ENCODE measurements at places on chromosomes 4 and X.

- DNase-seq, result no peak
Observed at GRCh38 chr4:60724623-60725022, 475.5 kb upstream of the ADGRL3 start.

- DNase-seq, result no peak
Observed at GRCh38 chr4:145293658-145294057, 113.3 kb upstream of the OTUD4 start.

DNA sequence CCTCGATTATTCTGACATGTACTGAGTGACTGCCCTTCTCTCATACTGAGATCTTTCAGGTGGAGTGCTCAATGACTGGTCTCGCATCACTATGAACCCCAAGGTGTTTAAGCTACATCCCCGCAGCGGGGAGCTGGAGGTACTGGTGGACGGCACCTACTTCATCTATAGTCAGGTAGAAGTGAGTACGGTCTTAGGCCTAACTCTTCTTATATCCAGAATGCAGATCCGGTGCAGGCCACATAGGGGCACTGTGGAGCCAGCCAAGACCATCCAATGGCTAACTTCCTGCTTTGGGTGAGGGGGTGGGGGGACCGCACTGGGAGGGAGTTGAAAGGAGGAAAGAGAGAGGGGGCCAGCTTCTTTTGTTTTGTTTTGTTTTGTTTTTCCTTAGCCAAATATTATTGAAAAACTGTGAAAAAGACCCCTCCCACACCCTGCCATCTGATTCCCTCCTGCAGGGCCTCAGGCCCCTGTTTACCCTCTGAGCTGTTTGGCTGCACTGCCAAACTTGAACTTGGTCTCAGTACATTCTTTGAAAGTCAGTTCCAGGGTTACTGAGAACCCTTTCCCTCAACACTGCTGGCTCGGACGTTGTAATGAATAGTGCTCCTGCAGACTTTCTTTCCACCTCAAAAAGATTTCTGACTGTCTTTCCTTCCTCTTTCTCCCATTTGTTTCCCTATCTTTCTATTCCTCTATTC is 16.2 kb downstream of the AWAT2 start:
- peak; percentile 24 for DNase-seq

DNA sequence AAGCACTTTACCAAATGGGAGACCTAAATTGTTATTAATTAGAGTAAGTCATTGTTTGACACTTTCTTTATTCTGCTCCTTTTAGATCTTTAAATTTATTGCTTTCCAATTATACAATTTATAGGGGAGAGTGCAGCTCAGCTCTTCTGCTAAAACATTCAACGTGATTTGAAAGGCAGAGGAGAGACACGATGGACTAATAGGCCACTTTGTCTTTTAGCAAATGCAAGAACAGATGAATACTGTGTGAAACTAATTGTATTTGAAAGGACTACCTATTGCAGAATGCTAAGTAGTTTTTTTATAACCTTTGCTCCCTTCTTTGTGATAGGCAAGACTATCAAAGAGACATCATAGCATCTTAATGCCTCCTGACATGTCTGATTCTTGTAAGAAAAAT is 320.4 kb upstream of the KLF3 start:
- no peak for DNase-seq

DNA sequence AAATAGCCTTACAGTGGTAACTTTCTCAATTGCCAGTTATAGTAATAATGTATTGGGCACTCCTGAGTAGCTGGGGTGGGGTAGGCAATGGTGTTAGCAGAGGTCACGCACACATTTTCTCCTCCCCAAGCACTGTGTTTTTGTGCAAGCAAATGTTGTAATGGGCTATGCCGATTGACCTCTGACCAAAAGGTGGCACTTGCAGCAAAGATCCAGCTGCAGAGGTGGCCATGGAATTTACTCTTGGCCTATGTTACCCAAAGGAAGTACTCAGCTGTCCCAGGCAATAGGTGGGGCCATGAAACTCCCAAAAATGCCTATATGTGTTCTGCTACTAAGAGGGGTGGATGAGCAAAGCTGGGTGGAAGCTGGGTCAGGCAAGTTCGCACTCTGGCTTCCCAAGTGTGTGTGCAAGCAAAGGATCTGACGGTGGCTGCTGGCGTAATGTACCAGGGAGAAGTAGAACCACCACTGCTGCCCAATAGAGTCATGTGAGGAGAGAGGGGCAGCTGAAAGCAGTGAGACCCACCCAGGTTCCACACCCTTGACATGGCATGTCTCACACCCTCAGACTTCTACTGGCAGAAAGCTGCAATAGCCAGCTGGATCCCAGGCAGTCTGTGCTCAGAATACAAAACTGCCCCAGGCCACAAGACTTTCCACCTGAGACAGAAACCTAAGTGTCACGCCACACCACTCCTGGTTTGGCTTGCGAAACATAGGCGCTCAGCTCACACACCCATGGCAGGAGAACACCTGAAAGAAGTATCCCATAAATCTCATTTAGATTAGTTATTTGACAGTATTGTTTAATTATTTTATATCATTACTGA is 353.3 kb upstream of the EMCN start:
- no peak for DNase-seq

DNA sequence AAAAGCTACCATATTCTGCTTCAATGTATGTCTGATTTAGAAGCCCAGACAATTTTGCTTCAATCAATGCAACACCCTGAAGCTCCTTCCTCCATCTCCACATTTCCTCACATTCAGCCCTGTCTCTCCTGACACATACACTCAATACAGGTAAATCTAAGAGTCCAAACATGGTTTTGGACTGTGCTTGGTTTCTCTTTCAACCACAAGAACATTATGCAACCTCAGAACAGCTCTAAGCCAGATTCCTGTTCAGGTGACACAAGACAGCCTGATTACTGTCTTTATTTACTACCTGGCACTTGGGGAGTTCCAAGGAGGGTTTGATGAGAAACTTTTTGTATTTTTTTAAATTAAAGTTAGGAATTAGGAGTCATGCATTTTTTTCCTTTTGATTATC is 307.5 kb upstream of the SLIT2 start:
- DNase-seq, result no peak

DNA sequence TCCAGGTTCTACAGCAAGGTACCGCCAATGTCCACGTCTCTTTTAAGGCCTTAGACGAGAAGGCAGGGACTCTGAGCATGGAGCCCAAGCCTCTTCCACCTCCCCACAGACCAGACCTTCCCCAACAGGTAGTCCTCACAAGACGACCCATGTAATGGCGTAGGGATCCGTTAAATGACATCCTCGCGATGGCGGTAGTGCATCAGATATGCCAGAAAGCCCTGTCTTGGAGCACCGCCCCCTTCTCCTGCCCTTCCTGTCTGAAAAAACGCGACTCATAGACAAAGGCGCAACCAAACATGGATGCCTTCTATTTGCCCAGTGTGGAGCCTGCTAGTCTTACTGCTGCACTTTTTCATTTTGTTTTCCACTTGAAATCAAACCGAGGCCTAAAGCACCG is 185.4 kb downstream of the OR13H1 start:
- no peak for DNase-seq

GRCh38 chr4:38119668-38120385 is 159.6 kb downstream of the PTTG2 start:
- DNase-seq, result no peak

- no peak for DNase-seq
Observed at GRCh38 chr4:161273607-161274006, 890.2 kb downstream of the FSTL5 start.

DNA sequence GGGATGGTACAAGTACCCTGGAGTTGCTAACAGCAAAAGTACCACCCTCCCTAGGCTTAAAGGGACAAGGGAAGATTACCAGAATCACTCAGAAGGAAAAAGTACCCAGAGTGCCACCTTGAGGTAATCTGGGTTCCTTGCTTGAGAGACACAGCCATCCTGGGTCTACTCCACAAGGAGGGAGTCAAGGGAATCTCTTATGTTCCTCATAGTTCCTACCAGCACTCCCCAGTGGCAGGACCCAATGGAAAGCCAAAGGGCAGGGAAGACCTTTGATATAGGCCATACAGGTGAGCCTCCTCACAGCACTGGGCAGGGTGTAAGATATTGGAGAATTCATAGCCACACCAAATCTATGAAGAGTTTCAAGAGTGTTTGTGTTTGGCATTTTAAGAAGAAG is 5.7 kb downstream of the IL2 start:
- DNase-seq, result no peak

- DNase-seq, result no peak
Observed at GRCh38 chr4:8818063-8818881, 53.4 kb downstream of the HMX1 start.

DNA sequence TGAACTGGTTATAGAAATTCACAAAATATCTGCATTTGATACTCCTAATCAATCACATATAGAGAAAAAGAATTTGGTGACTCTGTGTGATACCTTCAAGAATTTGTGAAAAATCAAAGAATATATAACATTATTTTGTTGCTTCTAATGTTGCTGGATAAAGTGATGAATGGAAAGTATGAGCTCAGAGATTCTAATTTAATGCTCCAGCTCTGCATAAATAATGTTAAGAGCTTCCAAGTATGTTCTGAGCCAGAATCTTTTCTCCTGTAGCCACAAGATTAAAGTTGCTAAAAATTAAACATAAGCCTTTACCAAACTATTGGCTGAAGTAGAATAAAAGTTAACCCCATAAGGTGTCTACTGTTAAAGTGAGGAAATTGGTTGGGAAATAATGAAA is 294.7 kb upstream of the CT83 start:
- DNase-seq, result no peak

GRCh38 chr4:161247831-161248230 is 916.0 kb downstream of the FSTL5 start:
- DNase-seq, result no peak

DNA sequence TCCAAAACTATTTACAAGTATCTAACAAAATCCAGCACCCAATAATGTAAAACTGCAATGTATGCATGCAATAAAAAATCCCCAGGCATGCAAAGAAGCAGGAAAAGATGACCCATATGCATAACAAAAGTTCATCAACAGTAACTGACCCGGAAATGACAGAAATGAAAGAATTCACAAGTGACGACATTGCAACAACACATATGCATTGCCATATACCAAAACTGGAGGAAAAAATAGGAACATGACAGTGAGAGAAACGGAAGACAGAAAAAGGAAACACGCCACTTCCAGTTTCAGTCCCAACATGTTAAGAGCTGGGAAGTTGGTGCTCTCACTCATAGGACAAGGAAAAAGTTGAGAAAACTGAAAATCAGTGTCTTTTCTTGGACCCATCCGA is 154.6 kb downstream of the EVC2 start:
- DNase-seq, result no peak

GRCh38 chr4:168162604-168163003 is 70.3 kb downstream of the ANXA10 start:
- DNase-seq, result no peak

GRCh38 chr4:172996571-172997216 is 171.9 kb upstream of the GALNT7 start:
- no peak for DNase-seq

DNA sequence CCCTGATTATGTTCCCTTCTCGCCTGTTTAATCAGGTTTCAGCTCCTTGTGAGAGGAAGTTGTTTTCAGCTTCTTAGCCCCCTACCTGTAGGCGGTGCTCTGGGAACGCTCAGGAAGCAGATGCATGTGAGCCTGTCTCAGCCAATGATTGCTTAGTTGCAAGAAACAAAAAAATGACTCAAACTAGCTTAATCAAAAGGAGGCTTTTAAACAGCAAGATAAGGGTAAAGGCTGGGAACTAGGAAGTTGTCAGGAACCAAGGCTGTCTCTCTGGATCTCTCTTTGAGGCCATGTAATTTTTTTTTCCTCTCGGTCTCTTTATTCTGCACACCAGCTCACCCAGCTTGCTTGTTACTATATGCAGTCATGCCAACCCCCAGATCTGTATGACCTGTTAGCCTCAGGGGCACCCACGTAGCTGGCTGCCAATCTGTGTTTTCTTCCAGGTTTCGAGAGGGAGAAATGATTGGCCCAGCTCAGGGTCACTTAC is 109.1 kb downstream of the PTTG2 start:
- peak; percentile 11 for DNase-seq

DNA sequence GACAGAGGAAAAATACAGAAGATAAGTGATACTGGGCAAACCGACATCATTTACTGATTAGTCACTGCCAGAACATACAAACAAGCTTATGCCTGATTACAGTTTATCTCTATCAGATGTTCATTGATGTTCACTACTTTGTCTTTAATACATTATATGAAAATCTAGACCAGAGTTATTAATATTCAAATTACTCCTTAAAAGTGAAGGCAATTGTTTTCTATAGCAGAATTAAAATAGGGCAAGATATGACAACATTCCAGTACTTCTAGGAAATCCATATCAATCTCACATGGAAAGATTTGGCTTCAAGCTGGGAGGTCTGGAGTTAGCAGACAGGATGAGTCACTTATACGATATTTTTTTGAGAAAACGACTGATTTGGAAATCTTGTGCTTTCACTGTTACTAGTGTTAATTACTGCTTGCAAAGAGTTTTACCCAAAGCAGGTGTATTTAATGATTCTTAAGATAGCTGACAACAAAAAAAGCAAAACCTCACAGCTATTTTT is 31.8 kb downstream of the HPGD start:
- DNase-seq, result no peak

DNA sequence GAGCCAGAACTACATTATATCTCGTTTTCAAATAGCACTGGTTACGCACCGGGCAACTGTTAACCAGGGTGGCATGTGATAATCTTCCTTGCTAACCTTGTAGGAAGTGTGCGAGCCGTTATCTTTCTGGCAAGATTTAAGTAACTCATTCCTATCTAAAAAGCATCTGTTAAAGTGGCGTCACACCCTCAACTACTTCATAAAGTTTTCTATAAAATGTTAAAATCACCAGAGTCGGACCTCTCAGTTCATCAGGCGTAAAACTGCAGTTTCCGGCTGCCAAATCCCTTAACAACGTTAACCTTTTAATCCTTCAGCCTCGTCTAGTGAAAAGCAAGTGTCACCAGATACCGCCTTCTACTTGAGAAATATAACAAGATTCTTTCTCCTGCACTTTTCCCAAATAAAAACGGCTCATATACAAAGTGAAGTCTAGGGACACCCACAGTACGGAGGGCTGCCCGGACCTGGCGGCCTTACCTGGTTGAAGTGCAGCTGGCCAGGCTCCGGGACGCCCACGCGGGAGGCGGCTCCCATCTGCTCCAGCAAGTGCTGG is 1.2 kb downstream of the SLC39A8 start:
- DNase-seq, result peak; percentile 82

DNA sequence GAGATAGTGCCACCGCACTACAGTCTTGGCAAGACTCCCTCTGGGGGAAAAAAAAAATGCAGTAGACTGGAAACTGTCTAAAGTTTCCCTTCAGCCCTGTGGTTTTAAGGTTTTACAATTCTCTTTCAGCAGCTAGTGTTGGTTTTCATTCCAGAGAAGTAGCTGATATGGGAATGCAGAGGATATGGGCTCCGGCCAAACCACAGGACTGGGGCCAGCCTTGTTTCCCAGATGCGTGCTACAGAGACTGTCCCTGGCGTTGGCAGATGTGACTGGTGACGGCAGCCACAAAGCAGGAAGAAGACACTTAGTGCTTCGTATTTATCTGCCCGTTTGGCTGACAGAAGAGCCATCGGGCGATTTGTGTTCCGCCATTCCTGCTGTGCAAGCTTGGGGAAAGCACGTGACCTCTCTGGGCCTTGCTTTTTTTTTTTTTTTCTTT is 43.2 kb downstream of the ZBTB49 start:
- DNase-seq, result no peak

All from activated naive CD8-positive, alpha-beta T cell treated with anti-CD3 and anti-CD28 coated beads for 36 hours (primary cell).